CD4-positive, alpha-beta memory T cell (primary cell): ENCODE measurements at places on chromosomes 13 and 19. TPM values are rescaled to one million over a fixed set of nuclear protein-coding genes. Genes with fewer than 3 reads are reported as not detected.

ZNF525 gene
- 9.3 TPM for polyA plus RNA-seq

DNA sequence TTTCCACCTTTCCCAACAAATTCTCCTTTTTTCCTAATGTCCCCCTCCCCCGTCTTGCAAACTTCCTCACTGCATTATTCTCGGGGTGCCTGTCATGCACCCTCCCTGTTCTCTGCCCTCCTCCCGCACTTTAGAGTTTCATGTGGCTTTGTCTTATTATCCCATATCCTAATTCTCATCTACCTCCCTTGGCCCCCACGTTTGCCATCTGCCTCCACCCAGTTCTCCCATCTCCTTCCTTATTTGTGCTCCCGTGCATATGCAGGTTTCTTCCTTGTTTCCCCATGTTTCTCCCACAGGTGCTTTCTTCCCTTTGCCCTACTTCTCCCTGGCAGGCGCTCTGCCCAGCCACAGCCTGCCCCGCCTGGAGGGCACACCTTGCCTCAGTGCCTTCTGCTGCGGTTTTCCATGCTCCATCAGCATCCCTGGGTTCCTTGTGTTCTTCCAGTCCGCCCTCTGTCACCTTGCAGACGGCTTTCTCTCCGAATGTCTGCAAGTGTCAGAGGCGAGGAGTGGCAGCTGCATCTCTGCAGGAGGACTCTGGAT, 1.5 kb downstream of the SPATA13 start:
- H3K27ac ChIP-seq, result no peak overlapping the region
- H3K27me3 ChIP-seq, result no peaks in the 10 kb centered on the region
- no peaks in the 10 kb centered on the region for H3K36me3 ChIP-seq
- H3K4me1 ChIP-seq, result peaks cover 19% of the 10 kb centered on the region

C13orf42 gene
- not detected for polyA plus RNA-seq

DNA sequence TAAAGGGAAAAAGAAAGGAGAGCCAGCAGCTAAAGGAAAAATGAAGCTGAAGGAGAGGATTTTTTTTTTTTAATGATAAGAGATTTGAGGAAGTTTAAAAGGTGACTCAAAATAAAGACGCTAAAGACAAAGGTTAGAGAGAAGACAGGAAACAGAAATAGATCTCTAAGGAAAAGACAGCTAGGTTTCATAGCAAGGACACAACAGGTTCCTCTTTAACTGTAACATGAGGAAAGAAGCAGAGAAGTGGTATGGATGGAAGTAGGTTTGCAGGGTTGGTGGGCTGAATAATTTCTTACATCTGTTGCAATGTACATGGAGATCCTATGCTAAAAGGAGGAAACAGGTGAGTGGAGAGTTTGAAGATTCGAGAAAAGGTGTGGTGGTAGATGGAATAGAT, 107.5 kb downstream of the MYCBP2 start:
- no peak for DNase-seq
- no peaks in the 10 kb centered on the region for H3K27me3 ChIP-seq
- H3K27ac ChIP-seq, result no peak overlapping the region
- no peak overlapping the region for H3K4me3 ChIP-seq
- H3K36me3 ChIP-seq, result peaks cover 20% of the 10 kb centered on the region
- peaks cover 8% of the 10 kb centered on the region for H3K4me1 ChIP-seq

DNA sequence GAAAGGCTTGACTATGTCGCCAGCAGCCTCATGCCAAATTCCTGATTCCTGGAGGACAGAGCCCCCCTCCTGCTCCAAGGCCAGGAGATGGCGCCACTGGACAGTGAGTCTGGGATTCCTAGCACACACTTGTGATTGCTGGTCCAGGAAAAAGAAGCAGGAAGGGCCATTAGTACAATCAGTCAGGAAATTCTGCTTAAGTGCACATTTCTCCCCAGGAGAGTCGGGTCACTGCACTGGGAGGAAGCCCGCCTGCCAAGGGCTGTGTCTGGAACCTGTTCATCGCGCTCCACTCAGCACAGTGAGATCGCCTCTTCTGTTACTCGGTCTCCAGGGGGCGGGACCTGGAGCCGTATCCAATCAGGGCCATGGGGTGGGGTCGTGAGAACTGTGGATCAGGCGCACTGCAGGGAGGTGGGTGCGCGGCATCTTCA, 65.1 kb downstream of the ZNF823 start:
- H3K36me3 ChIP-seq, result no peaks in the 10 kb centered on the region
- no peaks in the 10 kb centered on the region for H3K4me1 ChIP-seq
- H3K27me3 ChIP-seq, result no peaks in the 10 kb centered on the region
- no peak overlapping the region for H3K4me3 ChIP-seq

GRCh38 chr13:102768909-102769308, 4.7 kb downstream of the TEX30 start:
- no peak overlapping the region for H3K27ac ChIP-seq
- no peaks in the 10 kb centered on the region for H3K27me3 ChIP-seq
- DNase-seq, result no peak
- no peak overlapping the region for H3K4me3 ChIP-seq

CYP4F12 gene
- 0.22 TPM for polyA plus RNA-seq

DNA sequence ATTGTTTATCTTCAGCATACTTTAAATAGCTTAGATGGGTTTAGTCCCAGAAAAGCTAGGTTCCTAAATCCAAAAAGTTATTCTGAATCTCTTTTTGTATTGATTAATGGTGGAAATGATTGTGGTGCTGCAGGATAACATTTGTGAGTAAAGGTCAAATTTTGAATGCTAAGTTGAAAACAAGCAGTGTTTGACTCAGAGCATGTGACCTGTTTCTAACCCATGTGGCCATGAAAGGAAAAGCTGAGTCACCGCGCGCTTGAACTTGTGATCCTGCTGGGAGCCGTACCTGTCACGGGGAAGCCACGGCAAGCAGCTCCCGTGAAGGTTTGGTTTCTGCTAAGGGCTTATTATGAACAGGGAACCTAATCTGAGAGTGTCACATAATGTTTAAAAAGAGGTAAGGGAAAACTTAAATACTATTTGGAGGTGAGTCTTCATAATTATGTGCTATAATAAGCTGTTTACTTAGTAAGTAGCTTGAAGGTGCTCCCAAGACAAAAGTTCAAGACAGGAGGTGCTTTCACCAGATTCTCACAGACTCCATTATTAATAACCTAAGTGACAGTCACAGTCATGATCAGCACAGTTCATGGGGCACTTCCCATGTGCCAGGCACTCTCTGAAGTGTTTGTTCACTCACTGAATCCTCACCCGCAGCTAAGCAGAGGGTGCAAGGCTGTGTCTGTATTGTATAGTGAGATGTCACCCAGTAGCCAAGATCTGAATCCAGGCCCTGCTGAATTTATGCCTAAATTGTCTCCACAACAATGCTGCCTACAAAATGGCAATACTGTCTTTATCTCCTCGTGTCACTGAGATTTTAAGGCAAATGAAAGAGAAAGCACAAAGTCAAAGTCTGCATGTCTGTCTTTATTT, 286.5 kb downstream of the MYO16 start:
- H3K36me3 ChIP-seq, result no peaks in the 10 kb centered on the region
- no peak overlapping the region for H3K4me3 ChIP-seq
- no peak overlapping the region for H3K27ac ChIP-seq
- DNase-seq, result peak; percentile 19

STARD13 gene
- polyA plus RNA-seq, result not detected

- H3K4me3 ChIP-seq, result peak overlapping the region; percentile 75
- peaks cover 16% of the 10 kb centered on the region for H3K4me1 ChIP-seq
- H3K27me3 ChIP-seq, result no peaks in the 10 kb centered on the region
- H3K36me3 ChIP-seq, result no peaks in the 10 kb centered on the region
- no peak for DNase-seq
- H3K27ac ChIP-seq, result peak overlapping the region; percentile 58
Observed at GRCh38 chr19:44002212-44002565, 568 bp upstream of the ZNF230 start.

GRCh38 chr13:113937527-113938180, 36.2 kb downstream of the C13orf46 start:
- H3K27ac ChIP-seq, result no peak overlapping the region
- no peaks in the 10 kb centered on the region for H3K27me3 ChIP-seq
- H3K36me3 ChIP-seq, result no peaks in the 10 kb centered on the region
- no peak for DNase-seq

LHB gene
- not detected for polyA plus RNA-seq

IFNL3 gene
- polyA plus RNA-seq, result not detected

- no peaks in the 10 kb centered on the region for H3K27me3 ChIP-seq
- no peak overlapping the region for H3K4me3 ChIP-seq
- H3K36me3 ChIP-seq, result no peaks in the 10 kb centered on the region
- no peak overlapping the region for H3K27ac ChIP-seq
- DNase-seq, result no peak
Observed at GRCh38 chr13:95588721-95589120, 36.2 kb downstream of the CLDN10 start.

KLC3 gene
- not detected for polyA plus RNA-seq

DNA sequence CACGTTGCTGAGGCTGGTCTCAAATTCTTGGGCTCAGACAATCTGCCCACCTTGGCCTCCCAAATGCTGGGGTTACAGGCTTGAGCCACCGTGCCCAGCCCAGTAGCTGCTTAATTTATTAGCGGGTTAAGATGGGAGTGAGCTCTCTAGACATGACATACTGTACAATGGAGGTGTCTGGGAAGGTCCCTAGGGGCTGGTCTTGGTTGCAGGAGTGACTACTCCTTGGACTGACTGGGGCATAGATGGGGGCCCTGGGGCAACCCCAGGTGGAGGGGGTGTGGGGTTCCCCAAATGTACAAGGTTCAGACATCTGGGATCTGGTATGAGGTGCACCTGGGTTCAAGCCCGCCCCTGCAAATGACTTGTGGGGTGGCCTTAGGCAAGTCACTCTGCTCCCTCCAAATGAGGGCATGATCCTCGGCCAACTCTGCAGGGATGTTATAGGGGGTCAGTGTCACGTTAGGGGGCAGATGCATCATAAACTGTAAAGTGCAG, 12.8 kb downstream of the CIB3 start:
- peaks cover 13% of the 10 kb centered on the region for H3K36me3 ChIP-seq
- no peaks in the 10 kb centered on the region for H3K27me3 ChIP-seq
- H3K27ac ChIP-seq, result no peak overlapping the region
- no peak overlapping the region for H3K4me3 ChIP-seq

AXL gene
- polyA plus RNA-seq, result 0.10 TPM

DNA sequence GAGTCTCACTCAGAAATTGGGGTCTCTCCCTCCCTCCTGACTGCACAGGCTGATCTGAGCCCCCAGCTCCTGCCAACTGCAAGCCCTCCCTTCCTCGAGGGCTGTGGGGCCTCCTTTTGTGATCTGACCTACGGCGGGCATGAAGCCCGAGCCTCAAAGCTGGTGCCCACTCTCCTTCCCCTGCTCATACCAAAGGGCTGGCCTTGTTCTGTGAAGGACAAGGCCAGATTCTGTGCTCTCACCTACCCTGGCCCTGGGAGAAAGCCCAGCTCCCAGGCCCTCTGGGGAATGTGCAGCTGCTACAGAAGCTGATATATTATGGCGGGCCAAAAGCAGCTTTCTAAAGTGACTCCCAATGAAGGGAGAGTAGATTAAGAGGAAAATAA, 9.0 kb upstream of the ECH1 start:
- DNase-seq, result no peak
- H3K36me3 ChIP-seq, result peaks cover 84% of the 10 kb centered on the region
- H3K27ac ChIP-seq, result peak overlapping the region; percentile 34
- peaks cover 64% of the 10 kb centered on the region for H3K4me1 ChIP-seq
- no peak overlapping the region for H3K4me3 ChIP-seq
- H3K27me3 ChIP-seq, result no peaks in the 10 kb centered on the region

MIA gene
- not detected for polyA plus RNA-seq

DNA sequence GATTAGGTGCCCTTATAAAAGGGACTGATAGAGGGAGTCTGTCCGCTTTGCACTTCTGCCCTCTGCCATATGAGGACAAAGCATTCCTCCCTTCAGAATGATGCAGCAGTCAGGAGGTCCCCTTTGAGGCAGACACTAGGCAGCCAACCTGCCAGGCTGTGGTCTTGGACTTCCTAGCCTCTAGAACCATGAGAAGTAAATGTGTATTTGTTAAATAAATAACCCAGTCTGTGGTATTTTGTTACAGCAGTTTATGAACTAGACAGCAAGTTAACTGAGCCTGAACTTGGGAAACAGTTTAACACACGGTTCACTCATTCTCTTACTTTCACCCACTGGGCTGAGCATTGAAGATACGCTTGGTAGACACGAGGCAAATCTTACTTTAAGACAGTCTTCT, 313.2 kb downstream of the UQCRFS1 start:
- no peaks in the 10 kb centered on the region for H3K27me3 ChIP-seq
- no peak overlapping the region for H3K4me3 ChIP-seq
- DNase-seq, result no peak
- no peaks in the 10 kb centered on the region for H3K36me3 ChIP-seq
- no peaks in the 10 kb centered on the region for H3K4me1 ChIP-seq

C19orf33 gene
- polyA plus RNA-seq, result not detected

KIR2DL1 gene
- not detected for polyA plus RNA-seq

SIRT2 gene
- 39.0 TPM for polyA plus RNA-seq

GRCh38 chr13:97979051-97979450, 25.6 kb downstream of the IPO5 start:
- H3K4me1 ChIP-seq, result peaks cover 31% of the 10 kb centered on the region
- H3K27me3 ChIP-seq, result no peaks in the 10 kb centered on the region
- H3K27ac ChIP-seq, result no peak overlapping the region
- H3K36me3 ChIP-seq, result no peaks in the 10 kb centered on the region

- peak overlapping the region; percentile 70 for H3K4me3 ChIP-seq
- no peaks in the 10 kb centered on the region for H3K27me3 ChIP-seq
- H3K4me1 ChIP-seq, result peaks cover 13% of the 10 kb centered on the region
- no peaks in the 10 kb centered on the region for H3K36me3 ChIP-seq
Observed at GRCh38 chr13:20772401-20773131, 1.2 kb downstream of the EEF1AKMT1 start.

DNA sequence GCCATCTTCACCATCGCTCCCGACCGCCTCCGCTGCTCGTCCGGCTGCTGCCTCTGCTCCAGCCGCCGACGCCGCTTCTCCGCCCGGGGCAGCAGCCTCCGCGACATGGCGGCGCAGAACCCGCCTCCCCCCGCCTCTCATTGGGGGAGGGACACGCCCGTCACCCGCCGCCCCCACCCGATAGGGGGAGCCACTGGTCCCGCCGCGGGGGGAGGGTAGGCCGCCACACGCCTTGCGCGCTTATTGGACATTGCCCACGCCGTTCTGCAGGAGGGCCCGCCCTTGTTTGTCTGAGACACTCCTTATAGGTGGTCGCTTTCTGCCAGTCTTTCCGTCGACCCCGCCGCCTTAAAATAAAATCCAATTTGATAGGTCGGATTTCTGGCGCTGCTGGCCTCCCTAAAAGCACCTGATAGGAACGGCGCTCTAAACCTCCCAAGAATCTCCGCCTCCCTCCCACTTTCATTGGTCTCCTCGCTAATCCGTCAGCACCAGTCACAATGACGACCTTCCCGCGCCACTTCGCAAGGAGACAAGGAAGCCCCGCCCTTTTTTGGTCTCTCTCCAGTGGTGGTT, at the start of gene HNRNPL:
TSS of gene HNRNPL (minus strand) at position 127 of the 576 bp plus-strand sequence. CDS start at position 107, 20 bp downstream.
- H3K4me1 ChIP-seq, result peaks cover 58% of the 10 kb centered on the region
- H3K27me3 ChIP-seq, result no peaks in the 10 kb centered on the region
- peak within 1 kb of the TSS; percentile 99 for H3K27ac ChIP-seq
- H3K36me3 ChIP-seq, result peaks cover 29% of the 10 kb centered on the region
- peak; percentile 100 for DNase-seq

GRCh38 chr13:93775507-93776108, 549.0 kb downstream of the GPC6 start:
- H3K36me3 ChIP-seq, result no peaks in the 10 kb centered on the region
- no peak overlapping the region for H3K27ac ChIP-seq
- no peak for DNase-seq
- H3K4me3 ChIP-seq, result no peak overlapping the region
